Stimulated activated effector memory CD8-positive, alpha-beta T cell treated with anti-CD3 and anti-CD28 coated beads, Interleukin-12 subunit alpha, Interleukin-12 subunit beta, amount 100 ng/mL, for 72 hours (primary cell): ENCODE measurements at places on chromosomes 4 and X.
A peak's percentile ranks its signal among the peaks of the same experiment; 100 is the strongest.

DNA sequence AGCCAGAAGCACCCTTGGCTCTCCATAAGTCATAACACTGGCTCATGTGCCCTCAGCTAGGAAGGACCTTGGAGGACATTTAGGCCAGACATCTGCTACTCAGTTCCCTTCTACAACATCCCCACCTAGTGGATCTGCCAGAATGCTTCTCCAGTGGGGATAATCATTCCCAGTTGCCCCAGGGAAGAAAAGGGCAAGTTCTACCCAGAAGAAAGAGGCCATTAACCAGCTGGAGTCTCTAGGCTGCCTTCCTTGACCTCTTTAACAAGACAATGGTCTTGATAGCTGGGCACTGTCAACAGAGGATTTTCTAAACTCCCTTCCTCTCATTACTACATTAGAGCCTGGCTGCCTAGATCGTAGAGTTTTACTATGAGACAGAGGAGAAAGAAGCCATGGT, 42.0 kb downstream of the LGI2 start:
- DNase-seq, result no peak

GRCh38 chr4:87353592-87353991, 30.9 kb upstream of the HSD17B13 start:
- DNase-seq, result no peak

- DNase-seq, result no peak
Measured at GRCh38 chrX:136215559-136215958, 35.6 kb downstream of the MAP7D3 start.

- no peak for DNase-seq
Measured at GRCh38 chr4:161010227-161010626, 1153.6 kb downstream of the FSTL5 start.

DNA sequence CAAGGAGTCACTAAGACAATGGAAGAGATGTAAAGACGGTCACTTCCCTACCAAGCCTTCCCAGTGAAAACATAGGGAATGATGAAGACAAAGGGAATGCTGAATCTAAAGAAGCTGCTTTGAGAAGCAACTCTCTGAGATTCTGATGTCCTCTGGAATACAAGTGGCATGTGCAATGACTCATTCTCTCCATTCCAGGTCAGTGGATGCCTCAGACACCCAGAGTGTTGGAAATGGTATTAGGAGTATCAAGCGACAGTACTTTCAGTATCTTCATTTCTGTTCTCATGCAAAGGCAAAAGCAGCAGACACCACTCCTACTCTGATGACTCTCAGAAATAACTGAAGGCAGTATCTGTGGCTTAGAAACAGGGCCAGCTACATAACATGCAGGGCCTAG, 102.6 kb downstream of the FSTL5 start:
- DNase-seq, result no peak

DNA sequence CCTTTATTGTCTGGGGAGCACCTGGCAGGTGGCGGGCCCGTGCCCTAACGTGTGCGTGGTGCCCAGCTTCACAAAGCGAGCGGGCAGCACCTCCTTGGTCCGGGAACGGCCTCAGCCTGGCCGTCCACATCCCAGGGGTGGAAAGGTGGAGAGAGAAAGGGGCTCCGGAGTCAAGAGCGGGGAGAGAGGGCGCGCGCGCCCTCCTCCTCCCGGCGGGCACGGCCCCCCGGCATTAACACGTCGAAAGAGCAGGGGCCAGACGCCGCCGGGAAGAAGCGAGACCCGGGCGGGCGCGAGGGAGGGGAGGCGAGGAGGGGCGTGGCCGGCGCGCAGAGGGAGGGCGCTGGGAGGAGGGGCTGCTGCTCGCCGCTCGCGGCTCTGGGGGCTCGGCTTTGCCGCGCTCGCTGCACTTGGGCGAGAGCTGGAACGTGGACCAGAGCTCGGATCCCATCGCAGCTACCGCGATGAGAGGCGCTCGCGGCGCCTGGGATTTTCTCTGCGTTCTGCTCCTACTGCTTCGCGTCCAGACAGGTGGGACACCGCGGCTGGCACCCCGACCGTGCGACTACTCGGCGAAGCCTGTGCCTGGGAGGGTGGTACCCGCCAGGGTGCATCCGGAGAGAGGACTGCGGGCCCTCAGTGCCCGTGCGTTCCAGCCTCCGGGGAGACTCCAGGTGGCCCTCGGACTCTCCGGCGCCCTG, at the start of gene KIT:
Gene KIT, plus strand, starts transcription at position 407 of the 701 bp plus-strand sequence. Its CDS starts 58 bp downstream, at position 465.
- DNase-seq, result no peak

DNA sequence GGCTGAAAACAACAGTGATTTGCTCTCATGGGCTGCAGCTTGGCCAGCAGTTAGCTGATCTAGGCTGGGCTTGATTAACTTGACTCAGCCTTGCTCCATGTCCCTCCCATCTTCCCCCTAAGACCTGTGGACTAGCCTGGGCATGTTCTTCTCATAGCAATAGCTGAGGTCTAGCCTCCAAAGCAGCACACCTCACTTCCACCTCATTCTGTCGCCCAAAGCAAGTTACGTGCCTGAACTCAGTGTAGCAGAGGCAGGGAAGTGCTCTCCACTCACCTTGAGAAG, 62.2 kb downstream of the EVC start:
- no peak for DNase-seq

GRCh38 chrX:13470685-13470977, 98.8 kb upstream of the EGFL6 start:
- DNase-seq, result no peak

DNA sequence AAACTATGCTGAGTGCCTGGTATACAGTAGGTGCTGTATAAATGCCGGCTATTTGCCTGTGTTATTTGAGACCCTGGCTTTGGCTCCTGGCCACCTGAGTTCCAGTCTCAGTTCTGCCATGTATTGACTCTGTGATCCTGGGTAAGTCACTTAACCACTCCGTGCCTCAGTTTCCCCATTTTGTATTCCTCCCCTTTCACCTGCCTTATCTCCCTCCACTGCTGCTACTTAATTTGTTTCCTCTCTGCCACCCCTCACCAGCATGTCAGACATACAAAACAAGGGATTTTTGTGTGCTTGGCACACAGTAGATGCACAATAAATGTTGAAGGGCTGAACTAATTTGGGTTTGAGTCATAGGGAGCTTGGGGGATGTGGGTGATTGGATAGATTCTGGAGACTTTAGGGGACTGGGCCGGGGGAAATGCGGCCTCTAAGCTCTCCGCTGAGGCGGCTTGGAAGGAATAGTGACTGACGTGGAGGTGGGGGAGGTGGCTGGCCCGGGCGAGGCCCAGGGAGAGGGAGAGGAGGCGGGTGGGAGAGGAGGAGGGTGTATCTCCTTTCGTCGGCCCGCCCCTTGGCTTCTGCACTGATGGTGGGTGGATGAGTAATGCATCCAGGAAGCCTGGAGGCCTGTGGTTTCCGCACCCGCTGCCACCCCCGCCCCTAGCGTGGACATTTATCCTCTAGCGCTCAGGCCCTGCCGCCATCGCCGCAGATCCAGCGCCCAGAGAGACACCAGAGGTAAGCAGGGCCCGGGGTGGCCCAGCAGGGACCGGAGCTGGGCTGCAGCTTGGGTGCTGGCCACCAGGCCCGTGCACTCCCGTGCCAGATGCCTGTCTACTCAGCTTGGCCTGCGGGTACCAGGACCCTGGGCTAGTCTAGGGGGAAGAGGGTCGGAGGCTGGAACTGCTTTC, at the start of gene TIMP1:
Gene TIMP1, plus strand, starts transcription at position 706 of the 917 bp plus-strand sequence. CDS start 980 bp downstream, outside the sequence.
- peak; percentile 55 for DNase-seq

- DNase-seq, result no peak
Measured at GRCh38 chrX:115504167-115504566, 56.8 kb upstream of the PLS3 start.

- DNase-seq, result no peak
Measured at GRCh38 chrX:9466736-9467135, 1.9 kb downstream of the TBL1X start.

DNA sequence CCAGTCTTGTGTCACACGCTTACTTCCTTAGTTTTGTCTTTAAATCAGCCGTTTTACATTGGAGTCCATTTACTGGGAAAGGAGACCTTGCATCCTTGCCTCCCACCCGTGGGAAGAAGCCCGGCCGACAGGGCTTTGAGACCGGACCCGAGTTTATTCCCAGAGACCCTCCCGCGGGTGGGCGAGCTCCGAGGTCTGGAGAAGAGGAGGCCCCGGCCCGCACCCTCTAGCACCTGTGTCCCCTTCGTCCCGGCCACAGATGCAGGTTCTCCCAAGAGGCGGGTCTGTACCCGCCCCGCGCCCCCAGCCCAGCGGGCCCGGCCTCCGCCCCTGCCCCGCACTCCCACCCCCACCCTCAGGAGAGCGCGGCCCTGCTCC, 3.8 kb upstream of the SLC26A1 start:
- DNase-seq, result no peak

DNA sequence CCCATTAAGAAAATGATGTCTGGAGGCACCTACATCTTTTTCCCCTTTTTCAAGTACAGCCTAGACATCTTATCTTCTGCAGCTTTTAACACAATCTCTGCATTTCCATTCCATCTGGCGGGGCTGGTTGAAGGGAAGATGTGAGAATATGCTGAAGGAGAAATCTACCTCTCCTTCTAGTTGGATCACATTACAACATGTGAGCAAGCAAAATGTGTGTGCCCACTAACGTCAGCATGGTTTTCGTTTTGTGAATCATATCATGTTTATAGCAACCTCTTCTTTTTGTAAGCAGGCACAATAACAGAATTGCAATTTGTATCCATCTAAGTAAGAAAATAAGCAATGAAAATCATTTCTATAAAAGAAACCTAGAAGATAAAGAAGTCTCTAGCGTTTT, 28.9 kb upstream of the MID1 start:
- no peak for DNase-seq

DNA sequence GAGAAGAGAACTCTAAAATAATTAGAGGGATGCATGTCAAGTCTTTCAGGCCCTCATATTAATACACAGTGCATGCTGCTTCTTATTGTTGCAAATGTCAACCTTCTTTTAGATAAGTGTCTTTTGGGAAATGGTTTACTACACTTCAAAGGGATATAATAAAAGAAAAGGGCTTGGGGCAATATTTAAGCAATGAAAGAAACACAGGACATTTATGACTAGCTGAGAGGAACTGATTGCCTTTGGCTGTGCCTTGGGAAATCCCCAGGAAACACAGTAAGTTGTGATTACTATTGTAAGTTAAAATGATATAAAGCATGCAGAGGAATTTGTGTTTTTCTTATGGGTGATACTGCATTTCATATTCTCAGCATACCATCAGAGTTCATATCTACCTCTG, 1036.2 kb upstream of the GRID2 start:
- no peak for DNase-seq

GRCh38 chr4:8771258-8771590, 100.4 kb downstream of the HMX1 start:
- DNase-seq, result no peak

DNA sequence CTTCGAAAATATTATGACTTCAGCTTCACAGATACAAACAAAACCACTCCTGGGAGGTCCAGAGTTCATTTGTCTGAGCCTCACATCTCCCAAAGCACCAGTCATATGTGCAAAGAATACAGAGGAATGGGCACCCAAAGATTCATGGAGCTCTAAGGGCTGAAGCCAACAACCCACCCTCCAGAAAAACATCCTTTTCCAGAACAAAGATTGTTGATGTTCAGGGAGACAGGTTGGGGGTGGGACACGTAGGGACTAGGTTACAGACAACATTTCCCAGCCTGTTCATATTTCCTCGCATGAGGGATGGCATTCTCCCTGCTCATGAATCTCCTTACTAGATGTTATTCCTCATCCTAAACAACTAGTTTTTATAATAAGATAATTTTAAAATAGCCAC, 71.2 kb downstream of the METTL14 start:
- DNase-seq, result no peak

GRCh38 chrX:2974961-2975360, 31.4 kb upstream of the ARSH start:
- DNase-seq, result no peak

DNA sequence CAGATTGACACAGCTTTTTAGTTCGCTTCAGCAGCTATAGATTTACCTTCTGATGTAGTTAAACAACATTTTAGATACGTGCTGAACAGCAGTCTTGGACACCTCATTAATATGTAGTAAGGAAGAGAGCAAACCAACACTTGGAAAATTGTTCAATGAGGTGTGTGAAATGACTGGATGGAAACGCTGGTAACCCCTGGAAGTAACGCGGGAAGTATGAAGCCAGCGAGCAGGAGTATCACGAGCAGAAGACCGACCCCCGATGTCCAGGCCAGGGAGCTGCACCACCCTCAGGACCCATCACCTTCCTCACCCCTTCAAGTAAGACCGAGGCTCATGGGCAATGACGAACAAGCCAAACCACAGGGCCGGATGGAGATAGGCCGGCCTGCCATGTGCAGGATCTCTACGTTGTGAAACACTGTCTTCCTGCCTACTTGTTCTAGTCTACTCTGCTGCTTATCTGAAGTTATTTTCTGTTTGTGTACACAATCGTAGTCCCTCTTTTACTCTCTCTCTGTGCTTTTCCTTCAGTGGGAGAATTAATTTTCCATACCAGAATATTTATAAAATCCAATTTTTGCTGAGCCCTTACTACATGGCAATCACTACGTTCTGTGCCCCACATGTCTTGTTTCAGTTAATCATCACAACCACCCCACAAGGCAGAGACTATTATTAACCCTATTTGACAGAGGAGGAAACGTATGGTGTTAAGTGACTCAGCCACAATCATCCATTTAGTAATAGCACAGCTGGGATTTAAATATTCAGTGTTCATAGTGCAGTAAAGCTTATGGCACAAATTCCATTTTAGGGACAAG, 221.7 kb downstream of the APBB2 start:
- DNase-seq, result no peak

DNA sequence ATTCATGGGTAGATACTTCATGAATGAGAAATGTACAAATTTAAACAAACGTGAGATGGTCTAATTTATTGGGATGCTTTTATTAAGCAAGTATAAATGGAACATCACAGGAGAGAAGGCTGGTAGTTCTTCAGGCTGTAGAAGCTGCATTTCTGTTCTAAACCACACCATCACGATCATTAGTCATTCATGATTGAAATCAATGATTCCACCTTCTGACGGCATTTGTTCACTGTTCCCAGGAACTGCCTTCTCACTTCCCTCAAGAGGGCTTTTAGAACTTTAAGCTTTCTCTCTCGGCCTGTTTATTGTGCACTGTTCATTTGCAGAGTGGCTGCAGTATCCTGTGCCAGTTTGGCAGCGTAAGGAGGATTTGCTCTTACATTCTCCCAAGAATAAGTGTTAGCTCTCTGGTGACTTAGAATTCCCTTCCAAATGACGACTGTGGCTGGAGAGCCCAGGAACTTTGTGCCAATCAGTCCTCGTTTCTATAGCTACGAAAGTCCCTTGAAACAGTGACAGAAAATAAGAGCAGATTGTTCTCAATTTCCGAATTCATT, 54.7 kb downstream of the MFAP3L start:
- no peak for DNase-seq
